ENCODE measurements at places on chromosomes 6 and 20.

DNA sequence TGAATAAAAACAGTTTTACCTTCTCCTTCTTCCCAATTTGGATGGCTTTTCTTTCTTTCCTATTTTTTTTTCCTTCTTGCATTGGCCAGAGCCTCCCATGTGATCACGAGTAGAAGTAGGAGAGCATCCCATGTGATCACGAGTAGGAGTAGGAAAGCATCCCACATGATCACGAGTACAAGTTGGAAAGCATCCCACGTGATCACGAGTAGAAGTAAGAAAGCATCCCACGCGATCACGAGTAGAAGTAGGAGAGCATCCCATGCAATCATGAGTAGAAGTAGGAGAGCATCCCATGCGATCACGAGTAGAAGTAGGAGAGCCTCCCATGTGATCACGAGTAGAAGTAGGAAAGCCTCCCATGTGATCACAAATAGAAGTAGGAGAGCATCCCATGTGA lies 218.6 kb downstream of the DLL1 start:
- no peak for DNase-seq

- DNase-seq: no peak
Observed at GRCh38 chr6:158032354-158032733, 50.7 kb downstream of the SYNJ2 start.

GRCh38 chr6:14207448-14207847 lies 89.9 kb downstream of the CD83 start:
- DNase-seq: no peak

DNA sequence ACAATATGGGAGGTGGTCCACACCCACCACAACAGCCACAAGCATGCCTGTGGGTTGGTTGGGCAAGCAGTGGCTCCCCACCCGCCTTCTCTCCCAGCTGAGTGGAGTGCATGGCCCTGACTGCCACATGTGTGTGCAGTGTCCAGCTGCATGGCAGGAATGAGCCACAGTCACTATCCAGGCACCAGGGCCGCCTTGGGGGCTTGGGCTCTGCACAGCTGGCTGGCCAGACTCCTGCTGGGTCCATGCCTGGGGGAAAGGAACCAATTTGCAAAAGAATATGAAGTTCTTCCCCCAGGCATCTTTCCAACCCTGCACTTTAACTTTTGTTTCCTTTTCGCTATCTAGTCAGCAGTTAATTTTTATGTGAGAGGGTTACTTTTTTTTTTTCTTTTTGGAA lies 11.6 kb upstream of the ASCC3 start:
- DNase-seq: no peak

DNA sequence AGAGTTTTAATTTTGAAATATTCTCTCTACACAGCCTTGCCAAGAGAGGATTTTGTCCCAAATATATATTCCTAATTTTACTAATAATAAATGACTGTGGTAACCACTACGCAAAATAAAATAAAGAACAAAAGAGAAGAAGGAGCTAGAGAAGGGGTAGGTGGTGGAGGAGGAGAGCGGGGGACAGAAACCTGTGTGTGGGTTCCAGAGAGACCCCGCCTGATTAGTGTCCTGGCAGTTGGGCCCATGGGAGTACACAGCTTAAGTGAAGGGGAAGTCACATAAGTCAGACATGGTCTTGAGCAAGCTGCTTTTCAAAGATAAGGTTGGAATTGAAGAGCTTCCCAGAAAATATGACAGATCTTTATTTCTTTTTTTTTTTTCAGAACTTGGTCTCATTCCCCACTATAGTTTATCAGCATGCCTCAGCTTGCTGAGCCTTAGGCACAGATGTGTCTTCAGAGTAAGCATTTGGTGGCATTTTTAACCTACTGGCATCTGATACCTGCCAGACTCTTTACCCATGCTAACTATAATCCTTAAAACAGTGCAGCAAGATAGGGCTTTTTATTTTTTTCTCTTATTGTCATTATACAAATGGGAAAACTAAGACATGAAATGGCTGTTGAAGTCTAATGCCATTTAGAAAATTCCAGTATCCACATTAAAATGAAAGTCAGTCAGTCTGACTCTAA lies 9.6 kb upstream of the RHAG start:
- DNase-seq: no peak

DNA sequence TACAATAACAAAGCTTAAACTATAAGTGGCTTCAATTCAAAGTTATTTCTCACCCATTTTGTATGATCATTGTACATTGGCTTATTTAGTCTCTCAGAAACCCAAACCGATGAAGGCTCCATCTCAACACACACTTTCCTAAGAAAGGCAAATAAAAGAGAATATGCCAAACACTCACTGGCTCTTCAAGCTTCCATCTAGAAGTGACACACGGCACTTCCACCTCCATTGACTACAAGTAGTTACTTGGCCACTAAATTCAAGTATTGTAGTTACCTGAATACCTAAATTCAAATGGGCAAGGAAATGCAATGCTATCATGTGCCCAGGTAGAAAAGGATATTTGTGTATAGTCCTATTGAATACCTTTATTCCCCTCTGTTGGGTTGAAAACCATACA lies 170.6 kb downstream of the OGFRL1 start:
- no peak for DNase-seq

DNA sequence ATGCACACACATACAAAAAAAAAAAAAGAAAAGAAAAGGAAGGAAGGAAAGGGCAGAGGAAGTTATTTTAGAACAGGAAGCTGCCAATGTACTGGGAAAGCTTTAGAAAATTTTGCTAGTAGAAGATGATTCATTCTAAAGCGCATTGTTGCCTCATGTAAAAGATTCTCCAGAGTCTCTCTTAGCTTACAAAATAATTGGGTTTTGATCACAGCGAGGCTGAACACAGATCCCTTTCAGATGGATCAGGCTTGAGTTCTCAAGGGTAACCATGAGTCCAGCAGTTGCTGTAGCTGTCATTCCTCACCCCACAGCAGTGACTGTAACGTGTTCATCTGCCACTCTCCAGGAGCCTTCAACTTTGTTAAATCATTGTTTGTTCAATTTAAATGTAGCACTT lies 81.9 kb downstream of the PHACTR2 start:
- DNase-seq: peak; percentile 58

DNA sequence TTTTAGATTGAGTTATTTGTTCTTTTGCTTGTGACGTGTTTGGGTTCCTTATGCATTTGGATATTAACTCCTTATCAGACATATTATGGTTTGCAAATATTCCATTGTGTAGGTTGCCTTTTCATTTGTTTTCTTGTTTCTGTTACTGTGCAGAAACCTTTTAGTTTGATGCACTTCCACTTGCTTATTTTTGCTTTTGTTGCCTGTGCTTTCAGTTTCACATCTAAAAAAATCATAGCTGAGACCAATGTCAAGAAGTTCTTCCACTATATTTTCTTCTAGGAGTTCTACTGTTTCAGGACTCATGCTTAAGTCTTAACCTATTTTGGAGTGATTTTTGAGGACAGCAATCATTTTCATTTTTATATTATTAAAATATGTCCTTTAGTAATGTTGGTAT lies 113.5 kb downstream of the EPM2A start:
- no peak for DNase-seq

GRCh38 chr6:124854338-124854922 lies 107.8 kb upstream of the RNF217 start:
- peak; percentile 19 for DNase-seq

DNA sequence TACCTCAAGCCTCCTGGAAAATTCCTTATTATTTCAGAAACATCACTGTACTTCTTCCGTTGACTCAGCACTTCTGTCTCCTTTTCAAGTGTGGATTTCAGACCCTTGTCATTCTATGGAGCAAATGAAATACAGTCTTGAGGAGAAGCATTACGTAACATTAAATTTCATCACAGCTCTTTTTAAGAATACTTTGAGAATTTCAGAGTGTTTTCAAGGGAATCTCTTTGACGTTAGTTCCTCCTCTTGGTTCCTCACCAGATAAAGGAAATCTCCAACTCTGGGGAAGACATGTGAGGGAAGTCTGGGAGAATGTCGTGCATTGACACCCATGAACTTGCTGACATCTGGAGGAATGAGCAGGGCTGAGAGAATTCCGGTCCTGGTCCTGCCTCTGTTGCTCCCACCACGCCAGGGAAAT lies 32.3 kb downstream of the UST start:
- DNase-seq: peak; percentile 83

- DNase-seq: peak; percentile 50
Observed at GRCh38 chr6:159679091-159680077, 13.7 kb downstream of the SOD2 start.

DNA sequence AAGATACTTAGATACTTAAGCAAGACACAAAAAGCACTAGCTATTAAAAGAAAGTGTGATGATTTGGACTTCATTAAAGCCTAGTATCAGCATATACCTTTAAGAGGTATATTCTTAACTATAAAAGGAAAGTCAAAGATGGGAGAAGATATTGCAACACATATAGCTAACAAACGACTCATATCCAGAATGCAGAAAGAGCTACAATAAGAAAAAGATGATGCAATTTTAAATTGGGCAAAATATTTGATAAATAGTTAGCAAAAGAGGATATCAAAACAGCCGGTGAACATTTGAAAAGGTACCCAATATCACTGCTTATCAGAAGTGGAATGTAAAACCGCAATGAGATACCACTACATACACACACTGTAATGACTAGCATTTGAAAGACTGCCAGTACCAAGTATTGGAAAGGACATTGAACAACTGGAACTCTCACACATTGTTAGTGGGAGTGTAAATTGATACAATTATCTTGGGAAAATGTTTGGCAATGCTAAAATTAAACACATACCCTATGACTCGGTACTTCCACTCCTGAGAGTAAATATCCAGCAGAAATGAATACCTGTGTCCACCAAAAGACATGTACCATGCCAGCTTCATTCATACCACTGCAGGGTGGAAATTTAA lies 25.7 kb downstream of the MUC22 start:
- DNase-seq: no peak

DNA sequence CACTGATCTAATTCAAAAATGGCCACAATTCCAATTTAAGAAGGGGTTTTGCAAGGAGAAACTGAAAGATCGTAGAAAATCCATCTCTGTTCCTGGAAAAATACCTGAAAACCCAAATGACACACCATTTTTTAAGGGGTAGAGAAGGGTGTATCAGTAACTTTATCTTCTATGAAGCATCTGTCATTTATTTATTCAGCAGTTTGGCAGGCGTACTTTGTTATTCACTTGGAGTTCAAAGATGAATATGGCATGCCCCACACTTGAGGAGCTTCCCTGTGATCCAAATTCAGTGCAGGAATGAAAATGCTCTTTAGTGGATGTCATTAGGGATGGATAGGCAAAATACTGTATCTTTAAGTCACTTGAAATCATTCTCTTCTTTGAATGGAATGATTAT lies 7.2 kb downstream of the HINT3 start:
- DNase-seq: no peak

- DNase-seq: no peak
Observed at GRCh38 chr6:27451660-27452390, 21.1 kb downstream of the ZNF184 start.

DNA sequence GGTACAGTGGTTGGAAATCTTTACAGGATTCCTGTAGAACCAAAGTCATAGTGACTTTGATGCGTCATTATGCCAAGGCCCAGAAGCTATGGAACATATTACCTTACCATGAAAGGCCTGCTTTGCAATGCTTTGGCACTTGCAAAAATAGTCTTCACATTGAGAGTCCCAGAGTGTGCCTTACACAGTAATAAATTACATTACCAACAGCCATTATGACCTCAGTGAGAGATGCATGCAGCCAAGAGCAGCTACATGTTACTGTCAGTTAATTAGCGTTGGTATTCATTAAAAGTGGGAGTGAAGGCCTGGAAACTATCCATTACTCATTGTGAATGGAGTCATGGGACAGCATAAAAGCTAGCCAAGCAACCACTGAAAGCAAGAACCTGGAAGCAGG lies 39.2 kb upstream of the HDDC2 start:
- DNase-seq: no peak

DNA sequence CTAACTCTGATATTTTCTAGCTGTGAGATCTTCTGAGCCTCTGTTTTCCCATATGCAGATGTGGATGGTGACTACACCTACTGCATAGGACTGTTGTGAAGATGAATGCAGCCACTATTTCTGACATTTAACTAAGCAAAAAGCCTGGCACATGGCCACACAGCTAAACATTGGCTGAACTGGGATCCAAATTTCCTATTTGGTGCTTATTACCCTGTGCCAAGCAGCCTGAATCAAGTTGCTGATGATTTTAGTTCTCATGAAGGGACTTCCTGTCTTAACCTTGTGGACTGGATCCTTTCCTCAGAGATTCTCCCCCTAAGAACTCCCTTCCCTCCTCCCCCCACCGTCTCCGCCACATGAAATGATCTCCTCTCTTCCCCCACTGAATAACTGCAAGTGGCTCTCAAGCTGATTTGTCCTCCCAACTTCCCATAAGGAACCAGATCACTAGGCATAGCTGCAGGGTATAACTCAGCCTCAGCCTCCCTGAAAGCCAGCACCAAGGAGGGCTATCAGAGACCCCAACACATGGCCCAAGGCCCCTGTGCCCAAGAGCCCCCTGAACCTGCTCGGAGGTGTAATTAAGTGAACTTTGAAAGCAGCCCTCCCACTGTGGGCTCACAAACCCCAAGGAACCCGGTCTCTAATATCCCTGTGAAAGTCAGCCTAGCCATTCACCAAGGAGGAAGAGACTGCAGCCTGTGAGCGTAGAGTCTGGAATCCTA lies 55.7 kb downstream of the MAFB start:
- DNase-seq: no peak

GRCh38 chr6:137150072-137150471 lies 23.4 kb downstream of the IL22RA2 start:
- peak; percentile 41 for DNase-seq

DNA sequence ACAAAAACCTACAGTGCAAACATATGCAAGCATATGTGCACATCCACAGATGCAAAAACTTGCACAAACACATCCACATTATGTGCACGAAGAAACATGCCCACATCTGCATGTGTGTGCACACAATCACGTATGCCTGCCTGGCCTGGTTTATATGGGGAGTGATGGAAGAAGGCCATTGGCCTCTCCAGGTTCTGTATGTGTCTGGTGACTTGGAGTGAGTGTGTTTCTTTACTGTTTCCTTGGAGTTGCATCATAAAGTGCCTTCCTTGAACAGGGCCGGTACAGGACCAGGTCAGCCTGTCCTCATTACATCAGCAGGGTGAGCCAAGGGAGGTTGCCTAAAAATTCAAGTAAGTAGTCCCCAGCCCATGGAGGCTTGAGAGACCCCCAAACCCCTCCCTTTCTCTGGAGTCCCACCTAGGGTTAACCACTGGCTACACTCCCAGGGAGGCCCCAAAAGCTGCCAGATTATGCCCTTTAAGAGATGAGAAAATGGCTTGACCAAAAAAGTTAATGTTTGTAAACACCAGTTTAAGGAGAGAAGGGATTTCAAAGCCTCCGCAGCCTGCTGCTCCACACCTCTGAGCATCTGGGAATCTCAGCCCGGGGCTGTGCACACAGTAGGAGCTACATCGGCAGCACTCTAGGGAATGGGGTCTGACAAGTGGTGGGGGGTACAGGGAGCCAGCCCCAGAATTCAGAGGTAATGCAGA lies 140.8 kb downstream of the VEGFA start:
- no peak for DNase-seq

Data from suppressor macrophage treated with lipopolysaccharide for 4 hours (primary cell).